ENCODE measurements at places on chromosomes 1 and 21.

DNA sequence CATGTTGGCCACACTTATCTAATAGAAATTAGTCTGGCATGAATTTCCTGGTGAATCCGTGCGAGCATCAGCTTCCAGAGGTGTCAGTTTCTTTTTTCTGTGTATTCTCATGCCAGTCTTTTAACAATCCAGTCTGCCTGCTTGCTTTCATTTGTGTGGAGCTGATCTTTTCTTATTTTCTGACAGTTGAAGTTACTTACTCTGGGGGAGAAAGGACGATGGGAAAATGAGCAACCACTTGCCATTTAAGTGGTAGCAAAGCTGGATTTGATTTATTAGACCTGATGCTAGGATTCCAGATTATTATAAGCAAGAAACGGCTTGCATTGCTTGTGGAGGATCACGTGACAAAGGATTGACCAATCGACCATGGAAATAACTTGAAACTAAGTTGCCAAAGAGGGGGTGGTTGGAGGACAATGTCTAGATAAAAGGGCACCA is 24.3 kb upstream of the APP start:
- no peak for DNase-seq

DNA sequence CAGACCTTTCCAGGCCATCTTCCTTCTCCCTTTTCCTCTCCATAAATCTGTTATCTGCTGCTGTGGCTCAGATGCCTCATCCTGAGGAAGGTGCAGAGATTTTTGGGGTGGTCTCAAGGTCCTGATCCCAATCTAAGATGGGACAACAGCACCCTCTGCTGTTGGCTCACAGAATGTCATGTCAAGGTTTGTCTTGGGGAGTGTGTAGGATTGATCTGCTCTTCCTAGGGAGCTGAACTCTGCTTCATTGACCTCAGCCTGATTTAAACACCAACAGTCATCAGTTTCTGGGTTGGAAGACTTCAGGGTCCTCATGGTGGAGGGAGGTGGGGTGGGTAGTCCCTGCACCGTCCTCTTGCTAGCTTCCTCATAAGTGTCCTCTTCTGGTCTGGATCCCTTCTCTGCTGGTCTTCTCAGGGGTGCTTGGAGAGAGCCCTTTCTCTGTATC is 62.8 kb upstream of the LAX1 start:
- DNase-seq = peak; percentile 86

DNA sequence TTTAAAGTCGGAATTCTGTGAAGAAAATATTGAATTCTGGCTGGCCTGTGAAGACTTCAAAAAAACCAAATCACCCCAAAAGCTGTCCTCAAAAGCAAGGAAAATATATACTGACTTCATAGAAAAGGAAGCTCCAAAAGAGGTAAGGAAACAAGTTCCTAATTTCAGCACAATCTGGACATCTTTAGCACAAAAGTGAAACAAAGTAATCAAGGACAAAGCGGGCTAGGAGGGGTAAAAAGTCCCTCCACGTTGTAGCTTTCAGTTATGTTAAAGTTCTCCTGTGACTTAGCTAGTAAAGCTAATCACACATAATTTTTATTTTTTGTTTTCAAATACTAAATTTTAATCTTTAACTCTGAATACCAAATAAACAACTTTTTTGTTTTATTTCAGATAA is 2.2 kb downstream of the RGS2 start:
- no peak for DNase-seq

- no peak for DNase-seq
These were observed 37.1 kb upstream of the DOCK7 start for GRCh38 chr1:62725255-62725654.

- no peak for DNase-seq
These were observed 6.9 kb downstream of the E2F2 start for GRCh38 chr1:23524163-23524562.

- no peak for DNase-seq
These were observed 93.1 kb downstream of the VAV3 start for GRCh38 chr1:107871687-107872395.

DNA sequence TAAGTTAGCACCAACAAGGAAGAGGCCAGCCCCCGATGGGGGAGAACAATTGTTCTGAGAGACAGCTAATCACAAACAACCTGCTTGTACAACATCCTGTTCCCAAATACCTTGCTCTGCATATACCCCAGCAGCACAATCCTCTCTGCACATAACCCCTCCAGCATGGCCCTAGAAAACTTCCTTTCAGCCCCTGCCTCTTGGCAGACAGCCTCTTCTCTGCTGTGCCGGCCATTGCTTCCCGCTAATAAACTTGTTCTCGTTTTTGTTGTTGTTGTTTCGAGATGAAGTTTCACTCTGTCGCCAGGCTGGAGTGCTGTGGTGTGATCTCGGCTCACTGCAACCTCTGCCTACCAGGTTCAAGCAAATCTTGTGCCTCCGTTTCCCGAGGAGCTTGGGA is 392.7 kb downstream of the SMYD3 start:
- no peak for DNase-seq
